Fibroblast of mammary gland (primary cell): ENCODE measurements at places on chromosomes 3 and 15.

DNA sequence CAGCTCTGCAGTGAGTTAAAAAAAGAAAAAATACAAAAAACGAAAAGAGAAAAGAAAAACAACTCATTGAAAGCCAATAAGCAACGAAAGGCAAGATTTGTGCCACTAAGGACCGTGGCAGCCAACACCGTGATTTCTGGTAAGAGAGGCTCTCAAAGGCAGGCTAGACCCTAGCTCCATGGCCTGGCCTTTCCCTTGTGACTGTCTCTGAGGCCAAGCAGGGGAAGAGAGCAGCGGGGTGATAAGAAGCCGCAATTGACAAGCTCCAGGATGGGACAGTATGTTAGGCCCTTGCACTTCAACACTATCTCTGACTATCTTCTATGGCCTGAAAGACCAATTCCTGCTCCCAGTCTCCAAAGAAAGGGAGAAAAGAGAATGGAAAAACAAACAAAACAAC, 12.4 kb downstream of the APOD start:
- no peak for DNase-seq

GRCh38 chr3:131917006-131917405, 117.8 kb downstream of the CPNE4 start:
- DNase-seq, result peak; percentile 14

GRCh38 chr3:62587169-62587568, 213.8 kb upstream of the FEZF2 start:
- DNase-seq, result peak; percentile 97

DNA sequence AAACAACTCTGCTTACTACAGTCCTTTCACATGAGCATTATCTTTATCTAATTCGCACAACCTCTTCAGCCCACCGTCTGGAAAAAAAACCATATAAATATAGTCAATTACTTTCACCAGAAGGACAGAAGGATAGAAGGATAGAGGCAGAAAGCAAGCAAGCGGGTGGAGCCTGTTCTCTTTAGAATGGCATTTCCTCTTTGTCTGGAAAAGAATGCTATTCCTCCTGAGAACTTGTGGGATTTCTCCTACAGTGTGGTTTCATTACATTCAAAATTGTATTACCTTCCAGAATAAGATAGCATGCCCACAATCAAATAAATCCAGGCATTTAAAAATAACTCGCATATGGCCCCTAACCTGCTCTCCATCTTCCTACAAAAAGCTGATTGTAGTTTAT, 23.1 kb downstream of the SLC30A4 start:
- DNase-seq, result no peak

- no peak for DNase-seq
Observed at GRCh38 chr3:113574213-113574612, 41.9 kb downstream of the SIDT1 start.

DNA sequence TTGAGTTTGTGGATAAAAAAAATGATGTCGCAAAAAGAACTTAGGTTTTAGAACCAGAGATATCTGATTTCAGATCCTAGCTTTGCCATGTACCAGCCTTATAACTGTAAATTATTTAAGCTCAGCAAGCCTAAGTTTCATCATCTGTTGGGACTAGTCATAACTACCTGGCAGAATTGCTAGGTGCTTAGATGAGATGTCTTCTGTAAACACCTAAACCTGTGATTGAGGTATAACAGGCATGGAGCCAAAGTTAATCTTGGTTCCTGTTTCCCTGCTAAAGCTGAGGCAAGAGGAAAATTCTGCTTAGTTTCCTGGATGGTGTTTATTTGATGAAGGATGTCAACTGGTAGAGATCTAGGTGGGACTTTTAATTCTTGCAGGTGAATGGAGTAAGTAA, 331.3 kb upstream of the RBMS3 start:
- DNase-seq, result no peak

- no peak for DNase-seq
Observed at GRCh38 chr3:55585856-55586255, 98.8 kb upstream of the WNT5A start.

DNA sequence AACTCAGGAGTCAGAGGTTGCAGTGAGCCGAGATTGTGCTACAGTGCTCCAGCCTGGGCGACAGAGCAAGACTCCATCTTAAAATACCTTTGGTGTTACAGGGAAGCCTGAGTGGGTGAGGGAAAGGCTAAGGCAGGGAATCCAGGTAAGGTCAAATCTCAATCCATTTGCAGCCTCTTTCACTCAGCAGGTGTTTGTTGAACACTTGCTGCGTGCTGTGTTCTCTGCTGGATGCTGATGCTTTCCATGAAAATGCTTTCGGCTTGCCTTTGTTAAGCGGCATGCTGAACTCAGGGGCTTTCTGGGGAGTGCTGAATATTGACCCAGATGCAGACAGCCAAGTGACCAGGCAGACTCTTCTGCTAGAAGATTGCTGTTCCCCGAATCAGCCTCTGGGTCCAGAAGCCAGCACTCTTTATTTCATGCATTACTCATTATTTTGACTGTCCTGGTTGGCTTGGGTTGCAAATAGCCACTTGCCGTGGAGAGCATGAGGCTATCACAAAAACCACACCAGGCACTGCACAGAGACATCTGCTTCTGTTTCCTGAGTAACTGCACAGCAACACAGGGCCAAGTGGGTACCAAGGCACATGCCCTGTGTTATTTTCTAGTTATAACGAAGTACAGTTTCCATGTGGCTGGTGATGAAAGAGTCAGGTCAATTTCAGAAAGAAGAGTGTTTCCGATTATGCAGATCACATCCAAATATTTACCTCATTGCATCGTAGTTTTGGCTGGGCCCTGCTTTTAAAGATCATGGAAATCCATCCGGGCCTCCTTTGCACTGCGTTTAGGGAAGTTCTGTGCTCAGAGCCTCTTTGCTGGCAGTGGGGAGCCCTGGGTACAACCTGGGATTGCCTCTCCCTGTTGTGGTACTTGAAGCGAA, 88.6 kb downstream of the THSD4 start:
- peak; percentile 67 for DNase-seq

DNA sequence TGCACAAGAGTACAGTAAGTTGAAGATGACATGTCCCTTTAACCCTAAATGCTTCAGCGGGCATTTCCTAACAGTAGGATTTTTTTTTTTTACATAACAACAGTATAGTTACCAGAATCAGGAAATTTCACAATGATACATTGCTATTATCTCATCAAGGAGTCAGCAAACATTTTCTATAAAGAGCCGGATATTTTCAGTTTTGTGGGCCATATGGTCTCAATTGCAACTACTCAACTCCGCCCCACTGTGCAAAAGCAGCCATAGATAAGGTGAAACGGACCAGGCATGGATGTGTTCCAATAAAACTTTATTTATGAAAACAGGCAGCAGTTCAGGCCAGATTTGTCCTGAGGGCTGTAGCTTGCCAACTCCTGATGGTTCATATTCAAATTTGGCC, 130.6 kb downstream of the SMAD6 start:
- peak; percentile 91 for DNase-seq

DNA sequence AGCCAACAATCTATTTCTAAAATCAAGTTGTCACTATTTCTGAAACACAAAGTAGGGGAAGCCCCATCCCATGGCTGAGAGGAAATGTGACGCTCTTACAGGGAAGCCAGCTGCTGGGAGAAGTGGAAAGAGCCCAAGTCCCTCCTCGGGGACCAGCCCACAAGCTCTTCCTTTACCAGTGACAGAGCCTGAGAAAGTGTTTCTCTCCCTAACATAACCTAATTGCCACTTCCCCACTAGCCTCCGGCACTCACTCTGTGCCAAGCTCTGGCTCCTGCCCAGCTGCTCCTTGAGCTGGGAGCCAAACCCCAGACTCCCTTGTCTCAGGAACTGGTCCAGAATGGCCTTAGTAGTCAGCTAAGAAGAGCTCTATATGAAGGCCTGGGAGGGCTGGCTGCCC, 42.9 kb downstream of the TNFAIP8L3 start:
- DNase-seq, result no peak

- DNase-seq, result peak; percentile 28
Observed at GRCh38 chr3:50550079-50550736, 17.3 kb downstream of the C3orf18 start.

DNA sequence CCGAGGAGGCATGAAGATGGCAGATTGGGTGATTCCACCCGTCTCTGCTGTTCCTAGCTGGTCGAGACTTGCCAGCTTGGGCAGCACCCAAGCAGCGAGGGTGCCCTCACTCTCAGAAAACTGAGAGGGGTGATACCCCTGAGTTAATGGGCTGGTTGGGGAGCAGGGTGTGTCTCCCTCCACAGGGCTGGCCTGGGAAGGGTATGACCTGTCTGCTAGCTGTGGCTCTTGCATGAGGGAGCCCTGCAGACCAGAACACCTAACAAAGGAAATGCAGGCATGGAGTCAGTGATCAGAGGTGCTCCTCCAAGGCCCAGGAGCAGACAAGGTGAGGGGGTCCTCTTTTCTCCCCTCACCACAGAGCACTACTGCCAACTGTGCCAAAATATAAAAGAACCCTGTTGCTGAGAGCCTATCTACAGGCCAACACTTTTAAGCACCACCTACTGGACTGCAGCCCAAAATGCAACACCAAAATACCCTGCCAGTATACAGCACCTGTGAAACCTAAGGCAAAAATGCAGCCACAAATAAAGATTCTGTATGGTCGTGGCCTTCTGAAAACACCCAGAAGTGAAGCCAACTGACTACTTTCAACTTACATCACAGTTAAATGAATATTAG, 35.8 kb upstream of the PPM1L start:
- no peak for DNase-seq

- DNase-seq, result no peak
Observed at GRCh38 chr15:62296756-62297507, 131.8 kb upstream of the C2CD4B start.

GRCh38 chr3:43892061-43892460, 201.3 kb downstream of the ABHD5 start:
- DNase-seq, result no peak

DNA sequence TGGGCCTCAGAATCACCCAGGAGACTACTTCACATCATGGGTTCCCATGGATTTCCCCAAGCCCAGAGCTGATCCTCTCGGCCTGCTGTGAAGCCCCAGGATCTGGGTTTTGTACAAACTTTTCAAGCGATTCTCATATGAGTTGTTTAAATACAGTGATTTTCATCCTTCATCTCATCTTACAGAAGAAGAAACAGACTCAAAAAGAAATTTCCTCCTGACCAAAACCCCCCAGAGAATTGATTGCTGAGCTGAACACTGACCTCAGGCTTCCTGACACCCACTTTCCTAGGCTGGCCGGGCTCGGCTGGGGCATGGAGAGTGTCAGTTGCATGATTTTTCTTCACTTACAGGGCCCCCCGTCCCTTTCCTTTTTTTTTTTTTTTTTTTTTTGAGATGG, 60.3 kb downstream of the BDH1 start:
- DNase-seq, result peak; percentile 15

DNA sequence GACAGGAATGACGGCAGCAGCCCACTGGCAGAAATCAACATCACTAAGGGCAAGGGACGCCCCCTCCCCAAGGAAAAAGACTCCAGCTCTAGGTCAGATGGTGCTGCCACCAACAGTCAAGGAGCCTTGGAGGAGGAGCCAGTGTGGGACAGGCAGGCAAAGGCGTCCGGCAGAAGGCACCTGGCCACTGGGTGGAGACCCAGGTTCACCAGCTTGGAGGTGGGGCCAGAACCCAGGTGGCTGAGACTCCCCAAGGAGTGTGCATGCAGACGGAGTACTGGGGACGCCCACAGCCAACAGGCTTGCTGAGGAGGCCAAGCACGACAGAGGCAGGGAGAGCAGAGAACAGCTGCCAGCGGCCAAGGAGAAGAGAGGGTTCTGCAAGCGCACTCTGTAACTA, 35.2 kb downstream of the PTPN23 start:
- no peak for DNase-seq

DNA sequence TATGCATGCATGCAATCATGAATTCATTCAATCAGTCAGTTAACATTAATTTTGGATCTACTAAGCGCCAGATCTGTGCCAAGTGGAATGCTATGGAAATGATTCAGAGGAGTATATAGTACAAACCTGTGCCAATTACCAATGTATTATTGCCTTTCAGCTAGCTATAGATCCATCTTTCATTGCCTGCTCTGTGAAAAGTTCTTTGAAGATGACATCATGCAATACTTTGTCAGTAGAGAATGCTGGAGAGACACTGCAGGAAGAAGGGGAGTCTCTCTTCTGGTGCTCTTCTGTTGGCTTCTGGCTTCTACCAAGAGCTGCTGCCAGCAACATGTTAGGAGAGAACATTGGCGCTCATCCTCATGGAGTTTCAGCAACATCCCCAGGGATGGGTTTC, 81.0 kb upstream of the LMCD1 start:
- no peak for DNase-seq

- no peak for DNase-seq
Observed at GRCh38 chr3:130968221-130968620, 58.4 kb downstream of the ASTE1 start.

GRCh38 chr15:67840749-67841512, 1.1 kb upstream of the RNU6-1 start:
- peak; percentile 54 for DNase-seq

- peak; percentile 70 for DNase-seq
Observed at GRCh38 chr15:52337198-52337853, 41.7 kb upstream of the MYO5C start.

DNA sequence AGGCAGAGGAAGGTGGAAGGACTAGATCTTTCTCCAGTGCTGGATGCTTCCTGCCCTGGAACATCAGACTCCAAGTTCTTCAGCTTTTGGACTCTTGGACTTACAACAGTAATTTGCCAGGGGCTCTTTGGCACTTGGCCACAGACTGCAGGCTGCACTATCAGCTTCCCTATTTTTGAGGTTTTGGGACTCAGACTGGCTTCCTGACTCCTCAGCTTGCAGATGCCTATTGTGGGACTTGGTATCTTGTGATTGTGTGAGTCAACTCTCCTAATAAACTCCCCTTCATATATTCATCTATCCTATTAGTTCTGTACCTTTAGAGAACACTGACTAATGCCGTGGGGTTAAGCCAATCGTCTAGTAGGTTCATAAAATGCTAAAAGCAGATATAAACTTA, 8.8 kb upstream of the B3GNT5 start:
- peak; percentile 40 for DNase-seq

GRCh38 chr3:43415088-43415487, 128.7 kb downstream of the SNRK start:
- DNase-seq, result no peak

DNA sequence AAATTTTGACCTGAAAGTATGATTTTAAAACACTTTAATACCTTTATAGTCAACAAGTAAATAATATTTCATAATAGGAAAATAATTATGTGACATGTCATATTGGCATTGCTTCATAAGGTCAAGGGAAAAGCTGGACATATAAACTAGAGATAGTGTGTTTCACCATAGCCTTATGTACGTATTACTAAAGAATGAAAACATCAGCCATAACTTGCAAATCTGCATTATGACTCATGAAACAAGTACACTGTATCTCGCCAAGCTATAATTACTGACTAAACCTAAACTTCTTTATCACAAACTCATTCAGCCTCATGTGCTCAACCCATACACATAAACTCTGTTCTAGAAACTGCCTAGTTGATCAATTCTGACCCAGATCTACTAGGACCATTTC, 950.1 kb downstream of the FHIT start:
- peak; percentile 84 for DNase-seq

- DNase-seq, result no peak
Observed at GRCh38 chr3:153274561-153274960, 112.5 kb downstream of the RAP2B start.

GRCh38 chr15:93382200-93382820, 293.3 kb upstream of the RGMA start:
- DNase-seq, result no peak

GRCh38 chr15:25649390-25649789, 210.6 kb upstream of the UBE3A start:
- no peak for DNase-seq
